ENCODE measurements at places on chromosomes 5 and 9. TPM values are rescaled to one million over a fixed set of nuclear protein-coding genes. Genes with fewer than 3 reads are reported as not detected.

GRCh38 chr9:34638138-34638445 lies 505 bp upstream of the SIGMAR1 start:
- H3K36me3 ChIP-seq: no peaks in the 10 kb centered on the region
- no peaks in the 10 kb centered on the region for H3K4me1 ChIP-seq
- no peaks in the 10 kb centered on the region for H3K27me3 ChIP-seq
- peak overlapping the region; percentile 76 for H3K4me3 ChIP-seq
- peak overlapping the region; percentile 78 for H3K27ac ChIP-seq
- no peak for DNase-seq

DNA sequence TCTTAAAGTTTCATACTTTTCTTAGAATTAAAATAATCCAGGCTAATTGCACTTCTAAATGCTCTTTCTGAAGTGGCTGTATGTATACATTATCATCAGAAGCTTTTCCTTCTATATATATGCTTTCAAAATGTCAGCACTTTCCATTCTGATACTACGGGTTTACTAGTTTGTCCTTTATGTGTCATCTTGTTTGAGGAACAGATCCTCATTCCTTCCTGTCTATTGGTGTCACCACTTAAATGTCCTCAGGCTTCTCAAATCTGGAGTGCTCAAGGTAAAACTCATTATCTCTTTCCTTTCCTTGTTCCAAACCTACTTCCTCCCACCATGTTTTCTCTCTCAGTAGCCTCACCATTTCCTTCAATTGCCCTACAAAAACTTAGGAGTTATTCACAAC lies 236.3 kb downstream of the CSNK1G3 start:
- no peak overlapping the region for H3K4me3 ChIP-seq
- no peak overlapping the region for H3K27ac ChIP-seq
- DNase-seq: no peak
- no peaks in the 10 kb centered on the region for H3K36me3 ChIP-seq

DNA sequence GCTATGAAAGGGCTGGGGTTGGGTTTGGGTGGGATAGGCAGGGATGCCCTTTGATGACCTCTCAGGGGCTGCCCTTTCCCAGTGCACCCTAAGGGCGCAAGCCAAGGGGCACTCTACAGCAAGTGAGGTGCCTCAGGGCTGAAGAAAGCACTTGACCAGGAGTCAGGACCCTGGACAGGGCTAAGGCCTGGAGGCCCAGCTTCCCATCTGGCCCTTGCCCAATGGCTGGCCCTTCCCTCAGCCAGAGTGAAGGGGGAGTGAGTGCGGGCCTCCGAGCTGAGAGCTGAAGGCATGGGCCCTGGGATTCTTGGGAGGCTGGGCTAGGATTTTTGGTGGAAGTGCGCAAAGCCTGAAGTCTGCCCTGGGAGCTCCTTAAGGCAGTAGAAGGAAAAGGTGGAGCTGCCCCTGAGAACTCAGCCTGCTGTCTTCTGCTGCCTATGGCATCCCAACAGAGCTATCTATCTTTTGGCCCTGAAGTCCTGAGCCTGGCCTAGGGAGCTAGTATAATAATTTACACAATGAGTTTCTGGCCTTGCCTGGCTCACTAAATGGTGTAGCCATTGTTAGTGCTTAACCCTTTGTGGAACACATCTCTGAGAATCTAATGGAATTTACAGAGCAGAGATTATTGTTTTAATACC lies 16.4 kb downstream of the JADE2 start:
- H3K27me3 ChIP-seq: no peaks in the 10 kb centered on the region
- H3K36me3 ChIP-seq: peaks cover 21% of the 10 kb centered on the region
- H3K27ac ChIP-seq: no peak overlapping the region
- H3K4me3 ChIP-seq: no peak overlapping the region

GRCh38 chr9:109411798-109412352 lies 86.2 kb downstream of the PTPN3 start:
- no peak overlapping the region for H3K27ac ChIP-seq
- no peak overlapping the region for H3K4me3 ChIP-seq
- H3K27me3 ChIP-seq: no peaks in the 10 kb centered on the region
- H3K36me3 ChIP-seq: no peaks in the 10 kb centered on the region

DNA sequence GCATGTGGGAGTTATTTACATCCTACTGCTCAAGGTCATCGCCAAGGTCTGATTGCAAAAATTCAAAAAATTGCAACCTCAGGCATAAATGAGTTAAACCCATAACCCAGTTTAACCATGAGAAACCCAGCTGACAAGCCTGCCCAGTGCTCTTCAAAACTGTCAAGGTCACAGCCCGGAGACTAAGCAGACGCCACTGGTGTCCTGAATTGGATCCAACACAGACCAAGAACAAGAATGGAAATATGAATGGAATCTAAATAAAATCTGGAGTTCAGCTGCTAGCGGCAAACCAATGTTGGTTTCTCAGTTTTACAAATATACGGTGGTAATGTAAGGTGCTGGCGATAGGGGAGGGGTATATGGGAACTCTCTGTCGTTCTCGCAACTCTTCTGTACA lies 201.5 kb upstream of the MVB12B start:
- DNase-seq: no peak
- H3K27me3 ChIP-seq: peaks cover 3% of the 10 kb centered on the region
- no peaks in the 10 kb centered on the region for H3K36me3 ChIP-seq
- no peak overlapping the region for H3K4me3 ChIP-seq
- H3K4me1 ChIP-seq: no peaks in the 10 kb centered on the region

GRCh38 chr5:25649628-25650265 lies 1005.0 kb upstream of the CDH10 start:
- no peak overlapping the region for H3K4me3 ChIP-seq
- no peaks in the 10 kb centered on the region for H3K4me1 ChIP-seq
- DNase-seq: no peak
- H3K27ac ChIP-seq: no peak overlapping the region

DNA sequence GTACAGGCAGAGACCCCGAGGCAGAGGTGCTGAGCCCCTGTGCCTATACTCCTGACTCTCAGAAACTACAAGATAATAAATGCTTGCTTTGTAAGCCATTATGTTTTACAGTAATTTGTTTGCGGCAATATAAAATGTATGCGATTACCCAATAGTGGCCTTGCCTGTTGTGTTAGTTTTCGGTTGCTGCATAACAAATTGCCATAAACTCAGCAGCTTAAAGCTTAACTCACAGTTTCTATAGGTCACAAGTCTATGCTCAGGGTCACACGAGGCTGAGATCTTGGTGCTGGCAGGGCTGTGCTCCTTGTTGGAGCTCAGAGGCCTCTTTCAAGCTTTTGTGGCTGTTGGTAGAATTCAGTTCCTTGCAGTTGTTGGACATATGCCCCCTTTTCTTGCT lies 114.8 kb downstream of the COL23A1 start:
- no peaks in the 10 kb centered on the region for H3K36me3 ChIP-seq
- no peak overlapping the region for H3K27ac ChIP-seq
- no peak overlapping the region for H3K4me3 ChIP-seq
- H3K27me3 ChIP-seq: no peaks in the 10 kb centered on the region
- no peaks in the 10 kb centered on the region for H3K4me1 ChIP-seq
- DNase-seq: no peak

DNA sequence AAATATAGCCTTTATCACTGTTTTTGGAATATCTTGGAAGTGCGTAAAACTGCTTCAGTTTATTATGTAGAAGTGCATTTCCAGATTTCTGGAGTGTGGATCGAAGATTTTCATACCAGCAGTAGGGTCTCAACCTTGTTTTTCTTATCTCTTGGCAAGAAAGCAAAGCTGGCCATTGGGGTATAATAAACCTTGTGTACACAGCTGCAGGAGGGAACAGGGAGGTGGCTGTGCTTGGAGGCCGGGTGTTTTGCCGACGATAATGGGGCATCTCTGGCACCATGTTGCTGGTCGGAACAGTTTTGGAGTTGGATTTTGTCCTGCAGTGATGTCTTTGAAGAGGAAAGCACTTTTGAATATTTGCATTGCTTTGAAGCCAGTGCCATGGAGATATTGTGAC lies 308.8 kb upstream of the DMRT1 start:
- DNase-seq: no peak
- no peak overlapping the region for H3K4me3 ChIP-seq
- no peaks in the 10 kb centered on the region for H3K36me3 ChIP-seq
- peak overlapping the region; percentile 25 for H3K27ac ChIP-seq
- H3K27me3 ChIP-seq: no peaks in the 10 kb centered on the region

DNA sequence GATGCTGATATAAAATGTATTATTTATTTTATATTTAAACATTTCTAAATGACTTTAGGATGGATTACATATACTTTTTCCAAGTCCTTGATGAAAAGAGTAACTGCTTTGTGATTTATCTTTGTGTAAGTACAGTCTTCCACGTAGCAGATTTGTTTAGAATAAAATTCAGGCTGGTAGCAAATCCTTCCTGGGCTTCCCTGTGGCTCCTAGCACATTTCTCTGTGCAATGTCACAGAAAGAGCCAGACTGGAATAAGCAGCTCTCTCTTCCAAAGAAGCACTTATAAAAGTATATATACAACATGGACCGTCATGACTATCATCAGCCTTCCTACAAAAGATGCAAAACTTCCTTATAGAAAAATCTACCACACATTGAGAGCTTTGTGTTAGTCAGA lies 388.6 kb downstream of the ACTL7B start:
- no peak for DNase-seq
- no peak overlapping the region for H3K4me3 ChIP-seq
- H3K4me1 ChIP-seq: no peaks in the 10 kb centered on the region
- no peaks in the 10 kb centered on the region for H3K27me3 ChIP-seq

DNA sequence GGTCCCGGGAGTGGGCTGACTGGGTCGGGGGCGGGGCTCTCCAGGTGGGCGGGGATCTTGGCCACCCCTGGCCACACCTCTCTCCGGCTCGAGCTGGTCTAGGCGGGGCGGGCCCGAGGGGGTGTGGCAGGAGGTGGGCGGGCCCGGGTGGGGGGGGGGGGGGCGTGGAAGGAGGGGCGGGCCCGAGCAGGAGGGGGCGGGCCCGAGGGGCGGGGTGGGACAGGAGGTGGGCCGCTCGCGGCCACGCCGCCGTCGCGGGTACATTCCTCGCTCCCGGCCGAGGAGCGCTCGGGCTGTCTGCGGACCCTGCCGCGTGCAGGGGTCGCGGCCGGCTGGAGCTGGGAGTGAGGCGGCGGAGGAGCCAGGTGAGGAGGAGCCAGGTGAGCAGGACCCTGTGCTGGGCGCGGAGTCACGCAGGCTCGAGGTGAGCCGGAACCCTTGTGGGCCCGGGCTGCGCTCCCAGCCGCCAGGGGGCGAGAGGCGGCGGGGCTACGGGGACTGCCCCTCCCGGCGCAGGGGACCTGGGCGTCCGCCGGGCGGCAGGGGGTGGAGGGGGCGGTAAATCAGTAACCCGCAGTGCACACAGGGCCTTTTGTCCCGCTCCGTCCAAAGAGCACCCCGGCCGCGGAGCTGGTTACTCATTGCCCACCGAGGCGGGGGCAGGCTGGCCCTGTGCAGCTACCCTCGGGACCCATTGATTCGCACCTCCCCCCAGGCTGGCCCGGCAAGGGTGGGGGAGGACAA lies at the start of gene FGFR4:
TSS of gene FGFR4 (plus strand) at position 262 of the 744 bp plus-strand sequence. CDS start 2,688 bp downstream, outside the sequence.
- H3K36me3 ChIP-seq: no peaks in the 10 kb centered on the region
- no peaks in the 10 kb centered on the region for H3K27me3 ChIP-seq
- DNase-seq: peak; percentile 62
- peak within 1 kb of the TSS; percentile 38 for H3K4me3 ChIP-seq
- peak within 1 kb of the TSS; percentile 12 for H3K27ac ChIP-seq

- no peak overlapping the region for H3K27ac ChIP-seq
- no peak overlapping the region for H3K4me3 ChIP-seq
- no peaks in the 10 kb centered on the region for H3K36me3 ChIP-seq
- no peak for DNase-seq
- H3K27me3 ChIP-seq: no peaks in the 10 kb centered on the region
These were observed 156.1 kb downstream of the PIK3R1 start for GRCh38 chr5:68371607-68372006.

DNA sequence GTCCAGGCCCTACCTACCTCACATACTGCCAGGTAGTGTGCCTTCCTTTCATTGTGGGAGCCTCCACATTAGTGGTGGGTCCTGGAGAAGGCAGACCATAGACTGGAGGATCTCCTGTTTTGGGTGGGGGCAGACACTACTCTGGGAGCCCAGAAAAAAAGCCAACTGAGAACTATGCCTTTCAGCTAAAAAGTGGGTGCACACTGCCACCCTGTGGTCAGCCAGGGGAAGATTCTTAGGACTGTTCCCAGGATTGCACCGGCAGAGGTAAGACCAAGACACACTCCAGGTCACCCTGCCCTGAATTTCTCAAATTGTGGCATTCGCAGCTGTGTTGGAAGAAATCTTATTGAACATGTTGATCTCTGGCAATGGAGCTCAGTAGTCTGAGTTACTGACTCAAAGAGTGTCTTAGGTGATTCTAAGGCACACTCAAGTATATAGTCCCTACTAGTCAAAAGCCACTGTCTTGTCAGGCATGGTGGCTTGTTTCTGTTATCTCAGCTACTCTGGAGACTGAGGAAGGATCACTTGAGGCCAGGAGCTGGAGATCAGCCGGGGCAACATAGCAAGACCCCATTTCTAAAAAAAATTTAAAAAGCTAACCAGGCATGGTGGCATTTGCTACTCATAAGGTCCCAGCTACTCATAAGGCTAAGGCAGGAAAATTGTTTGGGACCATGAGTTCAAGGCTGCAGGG lies 3.6 kb downstream of the SIGMAR1 start:
- H3K27ac ChIP-seq: no peak overlapping the region
- H3K27me3 ChIP-seq: no peaks in the 10 kb centered on the region
- no peaks in the 10 kb centered on the region for H3K4me1 ChIP-seq
- no peaks in the 10 kb centered on the region for H3K36me3 ChIP-seq
- H3K4me3 ChIP-seq: no peak overlapping the region

DNA sequence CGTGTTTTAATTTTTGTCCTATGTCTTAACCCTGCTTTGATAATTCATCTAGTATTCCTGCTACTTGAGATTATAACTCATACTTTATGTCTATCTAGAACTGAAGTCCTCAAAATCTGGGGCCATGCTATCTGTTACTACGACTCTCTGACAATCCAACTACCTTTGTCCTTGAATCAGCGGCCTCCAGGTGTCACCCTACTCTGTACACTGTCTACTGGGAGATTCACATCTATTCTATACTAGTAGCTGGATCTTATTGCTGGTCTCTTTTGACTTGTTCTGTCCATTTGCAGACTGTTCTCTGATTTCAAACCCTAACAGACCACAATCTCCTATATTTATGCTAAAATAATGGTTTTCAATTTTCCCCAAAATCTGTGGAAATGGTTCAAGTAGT lies 225.5 kb upstream of the ELAVL2 start:
- H3K27ac ChIP-seq: no peak overlapping the region
- H3K27me3 ChIP-seq: no peaks in the 10 kb centered on the region
- H3K36me3 ChIP-seq: no peaks in the 10 kb centered on the region
- no peak for DNase-seq
- no peak overlapping the region for H3K4me3 ChIP-seq

C7 gene
- 147 TPM for total RNA-seq

ECPAS gene
- 103 TPM for total RNA-seq

ASTN2 gene
- total RNA-seq: 113 TPM

GFI1B gene
- total RNA-seq: not detected

PTGES gene
- total RNA-seq: 3.9 TPM

CYFIP2 gene
- total RNA-seq: 17.8 TPM

SLC34A1 gene
- total RNA-seq: not detected

PLEKHG4B gene
- 8.9 TPM for total RNA-seq

All from prostate gland (tissue), 2 donors.